ENCODE measurements at places on chromosomes 7 and 10. TPM values are rescaled to one million over a fixed set of nuclear protein-coding genes. Genes with fewer than 3 reads are reported as not detected.

RBP4 gene
- 2.1 TPM for total RNA-seq

IRF5 gene
- 0.16 TPM for total RNA-seq

EIF3B gene
- 145 TPM for total RNA-seq

OR9A2 gene
- total RNA-seq, result not detected

GPR15LG gene
- total RNA-seq, result not detected

EVX1 gene
- total RNA-seq, result not detected

CNPY1 gene
- total RNA-seq, result not detected

LHPP gene
- total RNA-seq, result 11.2 TPM

FAM241B gene
- total RNA-seq, result not detected
